ENCODE measurements at places on chromosomes 13 and 19.

DNA sequence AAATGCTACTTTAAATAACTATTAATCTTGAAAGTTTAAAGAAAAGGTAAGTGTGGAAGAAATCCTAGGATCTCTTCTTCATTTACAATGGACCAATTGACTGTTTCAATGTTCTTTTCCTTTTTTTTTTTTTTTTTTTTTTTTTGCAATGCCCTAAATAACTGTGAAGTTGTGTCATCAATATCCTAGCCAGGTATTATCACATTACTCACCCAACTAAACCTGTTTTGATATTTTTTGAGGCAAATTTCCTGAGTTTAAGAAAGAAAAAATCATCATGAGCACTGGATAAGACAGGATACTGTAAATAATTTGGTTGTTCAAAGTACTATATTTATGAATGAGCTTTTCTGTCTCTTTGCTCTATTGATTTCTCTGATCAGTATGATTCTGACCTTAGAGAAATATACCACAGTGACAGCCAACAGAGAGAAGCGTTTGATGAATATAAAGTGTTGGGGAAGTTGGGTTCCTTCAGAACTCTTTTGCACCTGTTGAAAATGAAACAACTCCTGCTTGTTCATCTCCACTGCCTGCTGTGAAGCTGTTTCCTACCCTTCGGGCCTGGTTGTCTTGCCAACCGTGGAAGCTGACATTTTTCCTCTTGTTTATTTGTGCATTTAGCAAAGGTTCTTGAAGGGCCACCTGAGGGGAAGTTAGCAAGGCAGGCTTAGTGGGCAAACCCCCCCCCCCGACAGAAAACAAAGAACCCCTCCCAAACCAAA lies 1220.5 kb upstream of the SLC10A2 start:
- no peak for DNase-seq

DNA sequence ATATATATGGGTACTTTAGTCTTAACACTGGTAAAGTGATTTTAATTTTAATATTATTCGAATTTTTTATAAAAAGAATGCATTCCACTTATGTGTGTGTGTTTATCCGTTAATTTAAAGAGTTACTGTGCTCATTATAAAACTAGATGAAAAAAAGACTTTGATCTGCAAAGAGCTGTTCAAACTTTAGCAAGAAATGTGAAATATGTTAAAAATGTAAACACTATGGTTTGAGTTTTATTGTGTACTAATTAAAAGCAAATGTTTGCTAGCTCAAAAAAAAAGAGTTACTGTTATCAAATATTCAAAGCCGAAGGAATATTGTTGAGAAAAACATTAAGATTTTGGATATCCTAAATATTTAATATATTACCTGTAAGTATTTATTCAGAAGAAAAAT lies 34.5 kb downstream of the UFM1 start:
- DNase-seq, result no peak

DNA sequence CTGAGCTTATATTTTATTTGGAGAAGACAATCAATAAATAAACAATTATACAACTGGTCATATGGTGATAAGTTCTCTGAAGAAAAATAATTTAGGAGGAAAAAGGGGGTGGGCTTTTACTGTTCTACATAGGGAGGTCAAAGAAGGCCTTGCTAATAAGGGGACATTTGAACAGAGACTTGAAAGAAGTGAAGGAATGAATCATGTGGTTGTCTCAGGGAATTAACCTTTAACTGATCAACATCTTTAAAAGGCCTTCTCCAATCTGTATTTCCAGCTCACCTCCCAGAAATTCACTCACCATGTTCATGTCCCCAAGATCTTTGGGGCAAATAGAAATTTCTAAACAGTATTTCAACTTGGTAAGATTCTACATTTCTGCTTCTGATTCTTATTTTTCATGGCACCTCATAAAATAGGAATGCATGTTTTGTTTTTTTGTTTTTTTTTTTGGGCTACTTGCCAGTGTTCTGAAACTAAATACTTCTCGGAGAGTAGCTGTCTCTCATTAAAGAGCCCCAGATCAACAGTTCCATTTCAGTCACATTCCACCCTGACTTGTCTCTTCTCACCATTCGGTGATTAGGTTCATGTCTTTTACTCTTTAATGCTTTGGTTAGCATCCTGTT lies 19.2 kb upstream of the LPAR6 start:
- no peak for DNase-seq

- no peak for DNase-seq
These were observed 13.0 kb upstream of the SLC35E1 start for GRCh38 chr19:16585094-16585801.

DNA sequence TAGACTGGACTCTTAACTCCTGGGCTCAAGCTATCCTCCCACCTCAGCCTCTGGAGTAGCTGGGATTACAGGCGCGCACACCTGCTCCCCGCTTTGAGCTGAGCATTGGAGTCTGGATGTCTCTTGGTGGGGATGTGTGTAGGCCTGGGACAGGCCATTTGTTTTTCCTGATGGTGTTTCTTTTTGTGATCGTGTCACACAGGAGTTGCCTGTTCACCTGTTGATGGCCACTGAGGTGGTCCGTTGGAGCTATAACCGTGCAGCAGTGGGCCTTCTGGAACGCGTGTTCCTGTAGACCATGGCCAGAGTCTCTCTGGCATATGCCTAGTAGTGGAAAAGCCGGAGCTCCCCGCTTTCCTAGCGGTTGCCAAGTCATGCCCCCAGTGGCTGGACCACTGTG lies 3.5 kb downstream of the PAK4 start:
- no peak for DNase-seq

DNA sequence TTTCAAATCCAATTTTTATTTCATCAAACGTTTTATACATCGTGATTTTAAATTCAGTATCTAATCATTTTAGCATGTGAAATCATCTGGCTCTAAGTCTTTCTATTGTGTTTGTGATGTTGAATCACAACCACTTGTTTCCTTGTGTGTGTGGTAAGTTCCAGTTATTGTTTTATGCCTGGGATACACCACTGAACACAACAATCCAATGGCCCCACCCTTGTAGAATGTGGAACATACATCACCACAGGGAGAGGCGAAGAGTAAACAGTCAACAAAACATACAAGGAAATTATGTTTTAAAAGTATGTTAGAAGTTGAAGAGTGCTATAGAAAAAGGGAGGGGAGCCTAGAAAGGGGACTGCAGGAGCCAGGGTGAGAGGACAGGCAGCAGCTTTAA lies 100.5 kb downstream of the EPSTI1 start:
- DNase-seq, result no peak

DNA sequence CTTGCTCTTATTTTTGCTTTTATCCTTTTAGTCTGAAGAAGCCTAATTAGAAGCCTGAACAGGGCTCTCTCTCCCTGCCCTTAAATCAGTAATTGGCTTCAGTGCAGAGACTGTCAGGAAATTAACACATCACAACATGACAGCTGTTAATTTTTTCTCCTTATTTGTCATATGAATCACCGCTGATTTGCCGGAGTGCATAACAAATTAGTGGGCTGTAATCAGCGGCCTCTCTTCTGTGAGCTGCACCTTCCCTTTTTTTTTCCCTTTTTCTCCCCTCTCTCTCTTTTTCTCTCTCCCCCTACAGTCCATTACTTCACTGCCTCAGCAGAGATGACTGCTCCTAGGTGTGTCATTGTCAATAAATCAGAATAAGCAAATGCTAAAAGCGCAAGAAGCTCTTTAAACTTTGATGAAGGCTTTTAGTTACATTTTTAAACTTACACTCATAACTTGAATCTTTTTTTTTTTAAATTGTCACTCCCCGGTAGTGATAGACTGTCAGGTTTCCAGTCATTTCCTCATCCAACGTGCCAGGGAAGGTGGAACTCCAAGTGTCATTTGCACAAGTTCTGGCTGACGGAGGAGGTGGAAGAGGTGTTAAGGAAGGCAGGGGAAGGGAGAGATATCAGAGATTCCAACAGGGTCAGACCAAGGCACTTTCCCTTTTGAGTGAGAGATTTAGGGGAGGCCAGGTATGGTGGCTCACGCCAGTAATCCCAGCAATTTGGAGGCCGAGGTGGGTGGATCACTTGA lies 197.1 kb upstream of the TSHZ3 start:
- DNase-seq, result no peak

GRCh38 chr13:101092985-101093384 lies 323.3 kb downstream of the NALCN start:
- DNase-seq, result no peak

DNA sequence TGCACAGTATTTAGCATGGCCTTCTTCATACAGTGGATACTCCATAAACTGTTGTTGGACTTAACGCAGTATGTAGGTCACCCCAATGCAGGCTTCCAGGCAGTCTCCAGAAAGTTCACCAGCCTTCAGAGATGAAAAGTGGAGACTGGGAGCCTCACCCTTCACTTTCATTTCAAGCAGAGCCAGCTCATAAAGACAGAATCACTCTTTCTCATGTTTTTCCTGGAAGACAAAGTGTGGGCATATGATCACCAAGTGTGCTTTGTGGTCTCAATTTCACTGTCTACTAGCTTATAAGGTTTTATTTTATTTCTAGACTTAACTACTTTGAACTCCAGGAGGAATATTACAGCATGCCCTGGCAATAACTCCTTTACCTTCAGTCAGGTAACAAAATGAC lies 26.3 kb upstream of the TNFSF11 start:
- DNase-seq, result no peak

- DNase-seq, result no peak
These were observed 106.2 kb upstream of the LSM14A start for GRCh38 chr19:34066007-34066643.

- DNase-seq, result no peak
These were observed 74.9 kb downstream of the SIPA1L3 start for GRCh38 chr19:37981785-37982475.

DNA sequence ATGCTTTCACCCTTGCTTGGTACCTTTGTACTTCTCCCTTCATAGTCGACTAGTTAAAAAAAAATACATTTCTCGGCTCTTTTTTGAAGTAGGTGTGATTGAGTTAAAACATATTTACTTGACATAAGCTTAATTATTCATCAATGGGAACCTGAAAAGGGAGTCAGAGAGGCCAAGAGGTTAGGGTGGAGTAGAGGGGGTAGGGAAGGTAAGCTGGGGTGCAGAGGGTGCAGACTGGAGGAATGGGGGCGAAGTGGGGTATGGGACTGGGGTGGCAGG lies 701 bp upstream of the HIF3A start:
- DNase-seq, result no peak

DNA sequence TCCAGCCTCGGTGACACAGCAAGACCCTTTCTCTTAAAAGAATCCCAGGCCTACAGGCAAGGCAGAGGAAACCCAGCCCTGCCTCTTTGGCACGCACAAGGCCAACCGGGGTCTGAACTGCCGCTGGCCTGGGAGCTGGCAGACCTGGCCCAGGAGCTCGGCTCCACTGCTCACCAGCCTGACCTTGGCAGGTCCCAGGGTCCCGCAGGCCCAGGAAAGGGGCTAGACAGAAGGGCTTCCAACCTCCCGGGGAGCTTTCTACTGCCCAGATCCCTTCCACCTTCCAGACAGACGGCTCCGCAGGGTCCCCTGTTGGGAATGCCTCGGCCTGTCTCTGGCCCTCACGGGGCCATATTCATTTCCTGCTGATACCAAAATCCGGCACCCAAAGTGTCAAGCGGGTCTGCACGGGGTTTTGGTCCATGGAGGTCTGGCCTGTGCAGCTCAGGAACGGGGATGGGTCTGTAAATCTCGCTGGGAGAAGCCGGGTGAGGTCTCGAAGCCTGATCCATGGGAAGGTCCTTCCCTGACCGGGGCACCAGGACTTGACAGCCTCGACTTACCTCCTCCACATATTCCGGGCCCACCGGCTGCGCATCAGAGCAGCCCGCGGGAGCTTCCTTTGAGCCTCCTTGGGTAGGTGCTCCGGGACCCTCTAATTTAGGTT lies 36.6 kb upstream of the MATK start:
- no peak for DNase-seq

DNA sequence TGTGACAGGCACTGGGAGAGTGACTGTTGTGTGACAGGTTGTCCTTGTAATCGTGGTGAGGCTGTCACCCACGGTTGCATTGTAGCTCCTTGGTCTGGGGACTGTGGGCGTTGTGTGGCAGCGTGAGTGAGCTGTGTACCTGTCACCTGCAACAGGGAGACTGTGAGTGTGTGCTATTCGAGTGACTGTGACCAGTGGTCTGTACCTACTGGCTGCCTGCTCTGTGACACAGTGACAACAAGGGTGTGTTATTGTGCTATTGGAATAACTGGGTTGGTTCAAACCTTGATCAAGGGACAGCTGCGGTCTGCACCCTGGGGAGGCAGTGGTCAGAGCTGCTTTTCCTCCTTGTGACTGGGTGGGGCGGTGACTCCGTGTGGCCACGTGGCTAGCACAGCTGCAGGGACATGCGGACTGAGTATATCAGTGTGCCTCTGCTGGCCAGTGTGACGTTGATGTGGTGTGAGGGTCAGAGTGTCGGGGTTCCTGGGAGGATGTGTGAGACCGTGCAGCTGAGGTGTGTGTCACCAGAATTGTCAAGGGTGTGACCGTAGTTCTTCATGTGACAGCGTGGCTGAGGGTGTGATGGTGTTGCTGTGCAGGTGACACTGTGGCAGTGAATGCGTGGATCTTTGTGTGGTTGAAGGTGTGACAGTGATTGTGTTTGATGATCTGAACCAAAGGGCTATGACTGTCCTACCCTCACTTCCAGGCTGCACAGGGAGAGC lies 10.1 kb upstream of the NFIX start:
- DNase-seq, result no peak

DNA sequence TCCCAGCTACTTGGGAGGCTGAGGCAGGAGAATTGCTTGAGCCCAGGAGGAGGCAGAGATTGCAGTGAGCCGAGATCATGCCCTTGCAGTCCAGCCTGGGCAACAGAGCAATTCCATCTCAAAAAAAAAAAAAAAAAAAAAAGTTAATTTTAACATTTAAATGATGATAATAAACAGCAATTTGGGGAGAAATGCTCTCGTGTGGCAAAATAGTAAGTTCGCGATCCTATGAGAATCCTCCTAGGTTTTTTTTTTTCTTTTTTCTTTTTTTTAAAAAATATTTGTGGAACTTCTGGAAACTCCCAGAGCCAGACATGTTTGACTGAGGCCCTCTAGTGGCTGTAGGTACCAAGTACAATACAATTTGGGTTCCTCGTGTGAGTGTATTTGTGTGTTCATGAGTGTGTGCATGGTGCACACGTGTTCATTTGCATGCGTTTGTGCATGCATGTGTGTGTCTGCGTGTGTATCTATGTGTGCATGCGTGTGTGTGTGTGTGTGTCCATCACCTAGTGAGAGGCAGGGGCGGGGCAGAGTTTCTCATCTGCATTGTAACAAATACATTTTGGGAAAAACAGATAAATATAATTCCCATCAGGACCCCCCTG lies 31.2 kb downstream of the TMPRSS9 start:
- peak; percentile 80 for DNase-seq

DNA sequence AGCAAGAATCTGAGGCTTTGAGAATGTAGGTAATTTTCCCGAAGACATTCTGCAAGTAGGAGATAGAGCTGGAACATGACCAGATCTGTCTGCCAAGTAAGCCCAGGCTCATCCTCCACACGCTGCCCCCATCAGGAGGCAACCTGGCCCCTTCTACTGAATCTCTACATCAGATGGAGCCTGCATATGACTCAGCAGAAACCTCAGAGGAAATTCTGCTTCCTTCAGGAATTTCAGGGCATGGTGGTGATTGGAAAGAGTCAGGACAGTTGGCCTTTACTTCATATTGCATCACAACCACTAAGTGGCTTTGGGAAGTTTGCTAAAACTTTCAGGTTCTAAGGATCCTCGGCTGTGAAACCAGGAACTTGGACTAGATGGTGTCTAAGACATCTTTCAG lies 85.2 kb downstream of the LRRC63 start:
- DNase-seq, result no peak

GRCh38 chr19:46025835-46026234 lies 3.0 kb upstream of the PGLYRP1 start:
- DNase-seq, result no peak

Data from NCI-H1105 treated with DMSO at 0.1 percent for 48 hours (cell line).